ENCODE measurements at places on chromosomes 13 and 19.
A peak's percentile ranks its signal among the peaks of the same experiment; 100 is the strongest.

DNA sequence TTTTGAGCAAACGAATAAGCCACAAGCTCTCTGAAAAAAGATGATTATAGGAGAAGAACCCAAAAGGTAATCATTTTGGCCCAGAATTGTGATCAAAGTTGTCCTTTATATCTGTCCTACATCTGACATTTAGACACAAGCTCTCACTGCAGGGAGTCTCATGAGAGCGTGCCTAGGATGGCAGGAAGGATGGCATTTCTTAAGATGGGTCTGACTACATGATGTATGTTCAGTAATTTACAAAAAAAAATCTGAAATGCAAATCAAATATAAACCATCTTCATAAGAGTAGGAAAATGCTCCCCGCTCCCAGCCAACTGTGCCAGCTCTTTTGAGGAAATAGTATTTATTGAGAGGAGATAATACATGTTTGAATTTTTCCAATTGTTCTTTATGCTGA is 81.0 kb upstream of the MBNL2 start:
- H3K4me3 ChIP-seq: no peak overlapping the region
- no peak for DNase-seq
- H3K4me1 ChIP-seq: peaks cover 10% of the 10 kb centered on the region
- no peak overlapping the region for H3K27ac ChIP-seq
- H3K27me3 ChIP-seq: no peaks in the 10 kb centered on the region

- peak overlapping the region; percentile 13 for H3K4me3 ChIP-seq
- H3K27me3 ChIP-seq: no peaks in the 10 kb centered on the region
- H3K27ac ChIP-seq: no peak overlapping the region
- no peak for DNase-seq
- H3K36me3 ChIP-seq: no peaks in the 10 kb centered on the region
Observed at GRCh38 chr19:38869160-38869835, 8.8 kb downstream of the RINL start.

DNA sequence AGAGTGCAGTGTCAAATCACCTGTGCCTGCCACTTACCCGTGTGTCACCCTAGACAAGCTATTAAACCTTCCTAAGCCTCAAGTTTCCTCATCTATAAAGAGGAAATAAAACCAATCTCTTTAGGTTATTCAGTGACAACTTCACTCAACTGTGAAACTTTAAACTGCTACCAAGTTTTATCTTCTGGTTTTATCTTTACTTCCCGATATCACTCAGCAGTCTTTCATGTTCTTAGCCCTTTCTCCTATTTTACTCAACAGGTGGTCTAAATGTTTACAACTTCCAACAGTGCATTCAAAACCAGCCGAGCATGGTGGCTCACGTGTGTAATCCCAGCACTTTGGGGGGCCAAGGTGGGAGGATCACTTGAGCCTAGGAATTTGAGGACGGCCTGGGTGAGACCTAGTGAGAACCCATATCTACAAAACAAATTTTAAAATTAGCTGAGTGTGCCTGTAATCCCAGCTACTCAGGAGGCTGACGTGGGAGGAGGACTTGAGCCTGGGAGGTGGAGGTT is 59.6 kb downstream of the GPALPP1 start:
- H3K4me3 ChIP-seq: no peak overlapping the region
- H3K36me3 ChIP-seq: no peaks in the 10 kb centered on the region
- no peak for DNase-seq
- no peak overlapping the region for H3K27ac ChIP-seq
- H3K27me3 ChIP-seq: no peaks in the 10 kb centered on the region

- no peak overlapping the region for H3K27ac ChIP-seq
- no peak overlapping the region for H3K4me3 ChIP-seq
- H3K27me3 ChIP-seq: peaks cover 2% of the 10 kb centered on the region
- no peaks in the 10 kb centered on the region for H3K36me3 ChIP-seq
Observed at GRCh38 chr13:109537584-109537983, 248.8 kb downstream of the IRS2 start.

DNA sequence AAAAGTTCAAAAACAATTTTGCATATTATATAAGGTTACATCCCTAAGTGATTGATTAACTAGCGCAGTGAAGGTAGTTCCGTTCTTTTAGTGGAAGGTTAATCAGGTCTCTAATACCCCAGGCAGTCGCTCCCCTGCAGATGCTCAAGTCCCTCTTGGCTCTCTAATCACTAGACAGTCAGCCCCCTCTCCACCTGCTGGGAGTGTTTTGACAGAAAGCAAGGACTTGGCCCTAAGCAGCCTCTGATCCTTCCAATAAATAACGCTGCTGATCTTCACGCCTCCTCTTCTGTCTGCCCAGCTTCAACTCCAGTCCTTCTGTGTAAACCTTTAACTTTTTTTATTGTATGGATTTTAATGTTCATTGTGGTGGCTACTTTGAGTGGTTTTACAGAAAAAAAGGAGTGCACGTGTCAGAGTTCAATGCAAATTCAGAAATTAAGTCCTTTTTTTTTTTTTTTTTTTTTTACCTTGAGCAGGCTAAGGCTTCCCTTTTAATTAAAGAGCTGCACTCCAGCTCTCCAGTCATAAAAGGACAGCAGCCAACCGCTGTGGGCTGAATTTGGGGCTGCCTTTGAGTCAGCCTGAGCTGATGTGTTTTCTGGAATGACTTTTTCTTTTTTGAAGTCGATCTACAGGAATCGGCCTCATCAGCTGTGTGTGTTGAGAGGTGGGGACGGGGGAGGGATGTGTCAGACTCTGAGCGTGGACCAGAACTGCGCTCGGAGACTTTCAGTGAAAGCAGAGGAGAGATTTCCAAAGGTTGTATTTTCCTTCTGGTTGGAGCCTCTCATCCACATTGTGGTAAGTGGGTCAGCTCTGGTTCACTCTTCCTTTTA is 33.8 kb upstream of the MYO16 start:
- no peak overlapping the region for H3K4me3 ChIP-seq
- H3K4me1 ChIP-seq: no peaks in the 10 kb centered on the region
- H3K27ac ChIP-seq: no peak overlapping the region
- no peaks in the 10 kb centered on the region for H3K27me3 ChIP-seq
- H3K36me3 ChIP-seq: no peaks in the 10 kb centered on the region

Data from keratinocyte (primary cell).